NCI-H345 (cell line): ENCODE measurements at places on chromosomes 2 and 18.

- no peak for DNase-seq
Observed at GRCh38 chr2:53504507-53504906, 263.1 kb upstream of the CHAC2 start.

DNA sequence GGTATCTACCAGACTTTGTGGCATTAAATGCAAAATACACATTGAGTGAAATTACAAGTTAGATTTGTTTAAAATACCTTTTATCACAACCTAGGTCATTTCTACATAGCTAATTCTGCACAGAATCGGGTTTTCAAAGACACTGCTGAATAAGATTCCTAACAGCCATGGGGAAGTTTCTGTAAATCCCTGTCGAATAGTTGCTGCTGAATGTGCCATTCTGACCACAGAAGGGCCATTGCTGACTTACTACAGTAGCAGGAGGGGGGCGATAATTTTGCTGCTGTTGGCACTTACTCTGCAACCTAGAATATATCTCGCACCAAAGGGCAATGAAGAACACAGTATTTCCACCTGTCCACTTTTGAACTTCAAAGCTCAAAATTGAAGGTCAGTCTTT, 232.8 kb downstream of the TCF4 start:
- no peak for DNase-seq

- DNase-seq = peak; percentile 71
Observed at GRCh38 chr18:5476961-5477800, 66.6 kb downstream of the EPB41L3 start.

- no peak for DNase-seq
Observed at GRCh38 chr2:6127718-6128117, 435.5 kb downstream of the SOX11 start.

DNA sequence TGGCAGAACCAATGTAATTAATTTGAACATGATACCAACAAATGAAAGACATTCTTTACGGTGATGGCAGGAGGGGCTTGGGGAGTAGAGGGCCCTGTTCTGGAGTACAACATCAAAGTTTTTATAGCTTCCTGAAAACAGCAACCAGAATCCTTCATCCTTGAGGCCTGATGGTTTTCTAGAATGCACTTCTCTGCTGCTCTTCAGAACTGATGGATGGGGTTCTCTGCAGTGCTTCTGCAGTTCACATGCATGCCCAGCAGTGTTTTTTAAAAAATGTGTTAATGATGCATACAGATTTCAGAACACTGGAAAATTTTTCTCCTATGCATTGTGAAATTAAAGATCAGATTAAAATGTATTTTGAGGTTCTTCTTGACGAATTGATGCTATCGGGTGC, 2.5 kb downstream of the LTBP1 start:
- no peak for DNase-seq

- no peak for DNase-seq
Observed at GRCh38 chr2:176960061-176960460, 252.5 kb upstream of the HNRNPA3 start.
